ENCODE measurements at places on chromosomes 3 and 15.

GRCh38 chr3:9884555-9885165 is 4.6 kb upstream of the CIDEC start:
- DNase-seq, result no peak

GRCh38 chr15:48447657-48448056 is 116.4 kb downstream of the DUT start:
- DNase-seq, result no peak

- DNase-seq, result no peak
Observed at GRCh38 chr3:124439603-124440002, 290.6 kb upstream of the UMPS start.

- DNase-seq, result no peak
Observed at GRCh38 chr3:27200721-27201489, 168.3 kb downstream of the NEK10 start.

DNA sequence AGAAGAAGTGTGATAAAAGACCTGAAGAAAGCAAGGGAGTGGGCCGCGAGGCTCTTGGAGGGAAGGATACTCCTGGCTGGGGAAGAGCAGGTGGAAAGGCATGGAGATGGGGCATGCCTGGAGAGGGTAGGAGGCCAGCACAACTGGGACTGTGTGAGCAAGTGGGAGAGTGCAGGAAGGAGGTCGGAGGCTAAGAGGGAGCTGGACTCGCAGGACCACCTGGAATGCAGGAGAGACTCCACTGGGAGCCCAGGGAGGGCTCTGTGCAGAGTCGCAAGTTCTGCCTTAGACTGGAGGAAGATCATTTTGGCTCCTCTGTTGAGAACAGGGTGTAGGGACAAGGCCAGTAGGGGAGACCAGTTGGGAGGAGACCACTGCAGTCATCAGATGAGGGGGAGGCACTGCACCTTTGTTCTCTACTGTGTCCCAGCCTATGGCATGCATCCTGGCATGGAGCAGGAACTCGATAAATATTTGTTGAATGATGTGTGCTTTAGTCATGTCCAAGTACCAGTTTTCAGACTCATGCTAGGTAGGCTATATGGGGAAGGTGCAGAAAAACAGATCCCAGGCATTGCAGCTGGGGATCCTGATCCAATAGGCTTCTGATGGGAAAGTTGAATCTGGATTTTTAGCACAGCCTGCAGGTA is 13.7 kb downstream of the FAM107A start:
- DNase-seq, result no peak

GRCh38 chr3:179801263-179801662 is 148.4 kb downstream of the USP13 start:
- DNase-seq, result no peak

DNA sequence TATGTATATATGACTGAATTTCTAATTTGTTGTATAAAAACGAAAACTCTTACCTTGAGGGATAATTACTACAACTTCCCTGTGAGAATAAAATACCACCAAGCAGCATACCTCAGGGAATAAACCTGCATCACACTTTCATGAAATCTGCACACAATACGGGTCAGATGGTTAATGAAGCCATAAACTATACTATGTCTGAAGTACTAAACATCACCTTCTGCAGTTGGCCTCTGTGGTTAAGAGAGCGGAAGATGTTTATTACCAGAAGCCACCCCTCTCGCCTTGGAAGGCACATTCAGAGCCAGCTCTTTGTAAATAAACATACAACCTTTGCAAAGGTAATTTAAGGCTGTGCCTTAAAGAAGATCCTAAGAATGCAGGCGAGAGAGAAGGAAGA is 462.1 kb upstream of the NR2F2 start:
- DNase-seq, result no peak

- no peak for DNase-seq
Observed at GRCh38 chr15:35117543-35118265, 32.6 kb upstream of the NANOGP8 start.

DNA sequence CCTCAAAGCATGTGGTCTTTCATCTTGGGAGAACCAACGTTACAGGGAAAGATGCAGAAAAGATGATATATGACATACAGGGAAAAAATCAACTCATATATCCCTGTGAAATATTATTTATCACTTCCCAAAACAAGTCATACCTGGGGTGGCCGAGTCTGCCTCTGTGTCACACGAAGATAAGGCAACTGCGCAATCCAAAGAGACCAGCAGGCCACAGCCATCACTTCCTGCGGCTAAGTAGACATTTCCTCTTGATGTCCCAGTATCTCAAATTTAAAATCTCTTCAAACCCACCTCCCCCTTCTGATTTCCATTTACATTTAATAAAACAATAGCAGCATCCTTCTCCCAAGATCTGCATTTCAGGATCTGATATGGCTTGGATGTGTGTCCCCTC is 71.5 kb downstream of the IGF2BP2 start:
- DNase-seq, result no peak

GRCh38 chr15:80873366-80873952 is 94.3 kb downstream of the CEMIP start:
- DNase-seq, result no peak

DNA sequence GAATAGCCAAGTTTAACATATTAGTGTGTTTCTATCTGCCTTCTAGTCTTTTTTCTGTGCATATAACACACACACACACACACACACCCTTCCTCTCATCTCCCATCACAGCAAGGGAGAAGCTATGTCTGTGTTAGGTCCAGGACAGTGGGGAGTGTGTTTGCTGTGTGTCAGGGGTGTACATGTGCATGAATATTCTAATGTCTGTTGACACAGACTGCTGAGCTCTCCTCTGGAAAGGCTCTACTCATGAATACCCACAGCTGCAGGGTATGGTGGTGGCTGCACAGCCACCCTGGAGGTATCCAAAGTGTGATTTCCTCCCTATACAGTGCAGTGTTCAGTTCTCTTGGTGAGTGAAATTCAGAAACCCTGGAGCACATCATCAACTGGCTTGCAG is 42.9 kb downstream of the ARNT2 start:
- DNase-seq, result no peak

GRCh38 chr3:190048932-190049441 is 71.7 kb downstream of the P3H2 start:
- no peak for DNase-seq

DNA sequence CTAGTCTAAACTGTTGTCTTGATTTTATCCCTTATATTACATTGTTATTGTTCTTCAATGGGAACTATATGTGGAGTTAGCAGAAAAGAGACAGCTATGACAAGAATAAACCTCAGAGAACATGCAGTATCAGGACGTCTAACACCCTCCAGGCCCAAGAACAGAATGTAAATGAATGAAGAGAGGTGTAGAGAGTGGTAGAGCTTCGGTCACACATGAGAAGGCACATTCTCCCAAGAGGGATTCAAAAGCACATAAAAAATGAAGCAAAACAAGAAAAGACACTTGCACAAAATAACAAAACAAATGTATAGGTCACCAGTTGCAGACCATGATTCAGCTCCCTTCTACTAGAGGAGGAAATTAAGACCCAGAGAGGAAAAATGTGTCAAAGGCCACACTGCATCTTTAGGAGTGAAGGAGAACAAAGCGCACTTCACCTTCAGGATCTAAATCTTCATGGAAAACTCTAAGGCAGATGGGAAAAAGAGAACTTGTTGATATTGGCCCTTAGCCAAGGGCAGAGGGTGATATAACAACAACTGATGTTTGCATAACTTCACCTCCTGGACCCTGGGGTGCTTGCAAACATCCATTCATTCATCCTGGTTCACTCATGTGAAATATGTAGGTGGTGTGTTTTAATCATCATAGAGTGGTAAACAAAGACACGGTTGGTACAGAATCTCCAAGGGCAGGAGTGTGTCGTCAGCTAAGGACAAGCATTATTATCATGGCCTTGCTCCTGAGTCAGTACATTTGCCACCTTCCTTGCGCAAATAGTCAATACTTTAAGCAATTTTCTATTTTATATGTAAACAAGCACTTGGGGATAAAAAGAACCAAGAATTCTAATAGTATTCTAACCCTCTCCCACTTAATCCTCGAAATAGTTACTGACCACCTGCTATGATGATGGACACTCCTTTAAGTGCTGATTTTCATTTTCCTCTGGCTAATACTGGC is 8.8 kb downstream of the NEK10 start:
- no peak for DNase-seq

GRCh38 chr15:91915576-91915975 is 62.1 kb downstream of the SLCO3A1 start:
- no peak for DNase-seq

DNA sequence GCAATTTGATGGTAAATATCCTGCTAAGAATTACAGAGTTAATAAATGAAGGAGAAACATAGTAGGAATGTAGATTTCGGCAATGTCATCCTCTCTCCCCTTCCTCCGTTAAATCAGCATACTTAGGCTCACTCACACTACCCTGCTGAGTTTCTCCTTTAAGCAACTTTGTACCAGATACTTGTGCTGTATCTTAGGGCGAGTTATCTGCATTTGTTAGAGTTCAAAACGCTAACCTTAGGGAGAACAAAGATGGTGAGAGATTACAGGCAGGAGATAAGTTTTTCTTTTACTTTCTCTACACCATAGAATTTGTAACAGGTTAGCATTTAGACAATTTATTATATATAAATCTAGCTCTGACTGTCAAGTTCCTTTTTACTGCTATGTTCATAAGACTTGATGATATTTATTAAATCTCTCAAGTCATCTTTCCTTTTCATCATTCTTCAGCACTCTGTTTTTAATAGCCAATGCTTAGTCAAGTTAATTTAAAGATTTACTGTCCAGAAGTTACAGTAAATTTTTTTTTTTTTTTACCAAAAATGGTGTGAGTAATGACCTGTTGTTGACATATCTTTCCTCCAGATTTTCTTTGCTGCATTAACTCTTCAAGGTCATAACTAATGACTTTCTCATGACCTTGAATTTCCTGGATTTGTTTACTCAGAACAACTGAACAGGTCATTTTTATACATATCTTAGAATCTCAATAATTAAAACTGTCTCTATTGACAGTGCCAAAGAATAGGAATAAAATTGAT is 22.2 kb downstream of the SUCNR1 start:
- DNase-seq, result no peak

DNA sequence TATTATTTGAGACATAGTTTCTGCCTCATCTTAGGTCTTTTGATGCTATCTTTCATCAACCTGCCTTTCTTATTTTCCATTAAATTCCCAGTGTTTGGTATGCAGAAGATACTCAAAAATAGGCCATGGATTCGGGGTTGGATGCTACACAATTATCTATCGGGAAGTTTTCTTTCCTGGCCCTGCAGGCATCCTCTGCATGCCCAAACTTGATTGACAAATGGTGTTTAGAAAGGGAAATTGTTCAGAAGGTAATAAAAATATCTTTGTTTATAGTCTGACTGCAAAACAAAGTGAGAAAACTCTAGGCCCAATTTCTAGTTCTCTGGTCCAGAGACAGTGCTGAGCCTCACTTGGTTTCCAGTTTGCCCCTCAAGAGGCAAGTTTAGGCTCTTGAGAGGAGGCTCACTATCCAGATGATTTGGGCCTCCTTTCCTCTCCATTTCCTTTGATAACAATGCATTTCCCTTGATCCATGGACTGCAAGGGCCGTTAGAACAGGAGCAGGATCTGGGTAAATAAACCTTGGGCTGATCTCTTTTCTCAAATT is 157.1 kb upstream of the DPH6 start:
- no peak for DNase-seq

DNA sequence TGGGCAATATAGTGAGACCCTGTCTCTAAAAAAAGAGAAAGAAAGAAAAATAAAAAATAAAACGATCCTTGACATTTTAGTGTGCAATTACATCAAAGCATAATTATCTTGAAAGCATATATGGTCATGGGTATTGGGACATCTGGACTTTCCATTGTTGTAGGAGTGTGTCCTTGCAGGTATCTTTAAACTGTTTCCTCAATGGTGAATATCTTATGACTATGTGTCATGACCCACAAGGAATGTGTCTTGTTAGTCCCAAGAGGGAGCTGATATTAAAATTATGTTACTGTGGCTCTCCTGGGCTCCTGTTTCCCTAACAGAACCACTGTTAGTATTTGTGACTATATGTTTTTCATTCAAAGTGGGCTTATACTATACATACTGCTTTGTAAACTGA is 26.6 kb downstream of the EIF1B start:
- no peak for DNase-seq

GRCh38 chr15:78944202-78944625 is 632 bp downstream of the CTSH start:
- no peak for DNase-seq

DNA sequence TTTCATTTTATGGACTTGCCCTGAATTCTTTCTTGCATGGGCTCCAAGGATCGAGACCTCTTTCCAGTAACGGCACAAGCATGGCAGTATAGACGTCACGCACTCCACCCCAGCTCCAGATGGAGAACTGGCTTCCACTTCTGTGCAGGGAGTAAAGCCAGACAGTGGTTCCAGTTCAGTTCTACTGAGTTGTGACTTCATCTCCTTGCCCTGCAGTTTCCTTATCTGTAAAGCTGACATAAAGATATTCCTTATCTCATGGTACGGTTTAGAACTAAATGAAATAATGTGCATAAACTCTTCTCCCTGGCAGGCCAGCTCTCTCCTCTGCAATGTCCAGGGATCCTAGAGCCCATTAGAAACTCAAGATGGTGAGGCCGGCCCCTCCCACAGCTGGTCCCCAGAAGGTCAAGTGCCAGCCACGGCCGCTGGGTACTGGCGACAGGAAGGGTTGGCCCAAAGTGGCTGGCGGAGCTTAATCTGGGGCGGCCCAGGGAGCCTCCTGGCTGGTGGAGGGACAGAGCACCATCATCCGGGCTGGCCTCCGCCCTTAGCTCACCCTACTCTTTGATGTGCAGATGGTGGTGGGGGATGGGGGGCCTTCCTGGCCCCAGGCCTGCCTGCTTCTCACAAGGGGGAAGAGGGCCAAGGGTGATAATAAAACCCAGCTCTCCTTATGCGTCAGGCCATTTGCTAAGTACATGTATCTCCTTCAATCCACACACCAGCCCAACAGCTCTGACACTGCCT is 7.2 kb downstream of the MESP2 start:
- DNase-seq, result no peak
